ENCODE measurements at places on chromosomes 6 and 20. TPM values are rescaled to one million over a fixed set of nuclear protein-coding genes. Genes with fewer than 3 reads are reported as not detected.

TRIM15 gene
- not detected for total RNA-seq

B3GAT2 gene
- not detected for total RNA-seq

LST1 gene
- total RNA-seq, result not detected

CFAP61 gene
- total RNA-seq, result 0.13 TPM

DSP gene
- 7.9 TPM for total RNA-seq

CCHCR1 gene
- 19.2 TPM for total RNA-seq

SNAP91 gene
- 0.57 TPM for total RNA-seq

TNXB gene
- total RNA-seq, result 2.7 TPM

MRAP2 gene
- 0.19 TPM for total RNA-seq

WDR27 gene
- 46.4 TPM for total RNA-seq

RBM24 gene
- total RNA-seq, result 1.5 TPM

WFDC12 gene
- total RNA-seq, result not detected

SYNDIG1 gene
- total RNA-seq, result 0.03 TPM

HMGCLL1 gene
- 0.26 TPM for total RNA-seq

VSX1 gene
- total RNA-seq, result not detected

SOX4 gene
- 5.4 TPM for total RNA-seq

CST4 gene
- not detected for total RNA-seq

RNF182 gene
- 5.2 TPM for total RNA-seq
